CD4-positive, alpha-beta T cell treated with Interleukin-15 for 4 hours (primary cell): ENCODE measurements at places on chromosomes 7 and 10.

DNA sequence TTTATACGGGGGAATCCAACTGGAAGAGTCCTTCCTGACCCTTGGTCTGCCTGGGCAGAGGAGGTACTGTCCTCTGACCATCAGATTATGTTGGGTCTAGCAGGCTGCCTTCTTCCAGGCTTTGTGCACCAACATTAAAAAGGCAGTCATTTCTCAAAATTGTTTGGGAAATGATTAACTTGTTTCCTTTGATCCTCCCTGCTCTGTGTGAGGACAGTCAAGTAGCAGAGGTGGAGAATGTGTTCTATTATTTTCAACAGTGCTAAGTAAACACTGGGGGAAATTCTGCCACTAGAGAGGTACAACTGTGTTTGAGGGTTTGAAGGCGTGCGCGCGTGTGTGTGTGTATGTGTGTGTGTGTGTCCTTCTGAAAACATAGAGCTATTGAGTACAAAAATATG lies 20.6 kb downstream of the ACSL5 start:
- DNase-seq: no peak

DNA sequence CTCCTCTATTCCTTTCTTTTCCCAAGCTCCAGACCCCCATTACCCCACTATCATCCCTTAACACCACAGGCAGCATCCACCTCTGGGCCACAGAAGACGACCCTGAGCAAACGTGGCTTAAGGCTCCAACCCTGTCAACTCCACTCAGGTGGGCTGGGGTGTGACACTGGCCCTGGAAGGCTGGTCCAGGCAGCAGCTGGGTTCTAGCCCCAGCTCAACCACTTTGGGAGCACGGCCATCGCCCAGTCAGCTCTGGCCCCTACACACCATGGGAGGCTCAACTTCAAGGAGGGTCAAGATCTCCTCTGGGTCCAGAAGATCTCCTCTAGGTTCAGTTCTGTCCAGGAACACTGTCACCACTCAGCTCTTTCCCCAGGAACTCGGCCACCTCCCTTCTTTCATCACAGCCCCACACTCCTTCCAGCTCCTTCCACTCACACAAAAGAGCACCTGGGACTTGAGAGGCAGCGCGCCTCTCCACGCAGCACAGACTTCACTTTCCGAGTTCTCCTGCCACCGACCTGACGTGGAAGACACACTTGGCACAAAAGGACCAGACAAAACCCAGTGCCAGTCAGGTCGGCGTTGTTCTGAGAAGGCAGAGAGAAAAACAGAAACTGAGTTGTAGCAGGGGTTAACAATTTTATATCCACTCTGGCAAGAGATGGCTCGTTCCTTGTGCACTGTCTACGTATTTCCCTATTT lies 84.1 kb downstream of the CTBP2 start:
- DNase-seq: no peak

GRCh38 chr7:32582036-32582435 lies 86.7 kb downstream of the AVL9 start:
- DNase-seq: no peak

DNA sequence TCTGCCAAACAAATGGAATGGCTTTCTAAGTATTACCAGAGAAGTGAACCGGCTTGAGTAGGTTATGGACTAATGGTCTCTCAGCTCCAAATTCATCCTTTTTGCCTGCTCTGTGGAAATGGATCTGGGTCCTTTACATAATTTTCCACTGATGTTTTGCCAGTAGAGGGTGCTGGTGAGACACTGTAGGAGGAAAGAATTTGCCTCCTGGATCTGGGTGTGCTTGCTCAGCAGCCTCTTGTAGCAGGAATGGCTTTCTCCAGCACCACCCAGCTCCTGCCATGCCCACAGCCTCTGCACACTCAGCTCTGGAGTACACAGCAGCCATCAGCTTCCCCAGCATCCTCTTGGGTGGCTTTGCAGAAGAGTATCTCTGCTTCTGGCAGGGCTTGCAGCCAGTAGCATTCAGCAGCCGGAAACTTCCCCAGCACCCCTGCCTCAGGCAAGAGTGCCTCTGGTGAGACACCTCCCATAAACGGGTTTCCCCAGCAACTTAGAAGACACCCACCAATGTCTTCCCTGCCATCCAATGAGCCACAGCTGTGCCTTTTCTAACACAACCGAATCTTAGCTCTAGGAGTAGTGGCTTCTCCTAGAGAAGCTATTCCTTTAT lies 235.0 kb upstream of the PLPP4 start:
- DNase-seq: no peak

- DNase-seq: no peak
Observed at GRCh38 chr10:51022933-51023585, 51.2 kb upstream of the PRKG1 start.

DNA sequence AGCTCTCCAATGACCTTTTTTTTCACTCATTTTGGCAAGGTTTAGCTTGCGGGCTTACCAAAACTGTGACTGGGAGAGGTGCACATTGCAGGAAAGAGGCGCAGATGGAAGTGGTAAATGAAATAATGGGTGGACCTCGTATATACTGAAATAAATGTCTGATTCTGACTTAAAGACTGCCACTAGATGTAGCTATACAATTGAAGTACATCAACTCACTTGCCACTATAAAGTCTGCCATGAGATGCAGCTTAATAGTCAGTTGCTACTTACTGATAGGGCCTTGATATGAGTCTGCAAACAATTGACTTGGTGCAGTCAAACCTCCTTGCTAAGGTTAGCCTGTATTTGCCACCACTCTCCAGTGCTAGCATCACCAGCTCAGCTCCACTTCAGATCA lies 525.9 kb upstream of the MBL2 start:
- DNase-seq: no peak

DNA sequence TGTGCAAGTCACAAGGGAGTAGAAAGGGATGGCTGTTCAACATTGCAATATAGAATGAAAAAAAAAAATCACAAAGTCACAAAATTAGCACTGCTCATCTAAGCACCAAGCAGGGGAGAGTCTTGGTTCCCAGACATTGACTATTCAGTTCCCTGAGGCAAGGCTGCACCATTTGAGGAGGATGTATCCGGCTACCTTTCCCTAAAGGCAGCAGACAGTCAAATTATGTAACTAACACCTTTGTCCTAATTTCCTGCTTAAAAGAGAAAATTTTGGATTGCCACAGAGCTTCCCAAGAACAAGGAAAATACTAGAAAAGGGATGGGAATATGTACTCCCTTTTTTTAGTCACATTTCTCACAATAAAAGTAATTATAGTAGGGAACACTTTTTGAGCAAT lies 148.1 kb downstream of the PCLO start:
- no peak for DNase-seq
